ENCODE measurements at places on chromosomes 3 and 15. TPM values are rescaled to one million over a fixed set of nuclear protein-coding genes. Genes with fewer than 3 reads are reported as not detected.

CYP8B1 gene
- total RNA-seq, result not detected

LEKR1 gene
- total RNA-seq, result 0.49 TPM

REC114 gene
- total RNA-seq, result not detected

PLSCR2 gene
- total RNA-seq, result 0.31 TPM

PAQR5 gene
- total RNA-seq, result under 0.01 TPM

ANKUB1 gene
- not detected for total RNA-seq

GP5 gene
- 0.06 TPM for total RNA-seq

ZNF592 gene
- total RNA-seq, result 2.6 TPM

EPHB3 gene
- under 0.01 TPM for total RNA-seq

EDEM1 gene
- total RNA-seq, result 12.6 TPM

P2RY12 gene
- not detected for total RNA-seq

DUT gene
- 39.7 TPM for total RNA-seq

ANKRD63 gene
- not detected for total RNA-seq

MEX3B gene
- 11.1 TPM for total RNA-seq

TMCO5A gene
- total RNA-seq, result not detected

FBXO45 gene
- 8.7 TPM for total RNA-seq

GOLGA6D gene
- under 0.01 TPM for total RNA-seq

ADAMTS7 gene
- total RNA-seq, result 11.2 TPM

FEZF2 gene
- total RNA-seq, result not detected

CCRL2 gene
- 6.3 TPM for total RNA-seq

FSTL1 gene
- 222 TPM for total RNA-seq

All from bladder microvascular endothelial cell (primary cell).